ENCODE measurements at places on chromosomes 13 and 19.
A peak's percentile ranks its signal among the peaks of the same experiment; 100 is the strongest.

DNA sequence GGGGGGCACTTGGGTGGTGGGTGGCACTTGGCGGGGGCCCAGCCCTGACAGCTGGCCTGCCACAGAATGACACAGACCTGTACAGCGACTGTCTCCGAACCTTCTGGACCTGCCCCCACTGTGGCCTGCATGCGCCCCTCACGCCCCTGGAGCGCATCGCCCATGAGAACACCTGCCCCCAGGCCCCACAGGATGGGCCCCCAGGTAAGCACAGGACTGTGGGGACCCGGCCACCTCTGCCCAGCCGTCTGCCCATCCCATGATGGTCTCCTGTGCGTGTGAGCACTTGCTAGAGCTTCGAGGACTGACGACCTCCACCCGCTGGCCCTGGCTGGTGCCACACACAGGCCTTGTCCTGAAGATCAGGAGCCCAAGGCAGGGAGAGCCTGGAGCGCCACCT lies 32.0 kb downstream of the DHX34 start:
- no peak for DNase-seq

DNA sequence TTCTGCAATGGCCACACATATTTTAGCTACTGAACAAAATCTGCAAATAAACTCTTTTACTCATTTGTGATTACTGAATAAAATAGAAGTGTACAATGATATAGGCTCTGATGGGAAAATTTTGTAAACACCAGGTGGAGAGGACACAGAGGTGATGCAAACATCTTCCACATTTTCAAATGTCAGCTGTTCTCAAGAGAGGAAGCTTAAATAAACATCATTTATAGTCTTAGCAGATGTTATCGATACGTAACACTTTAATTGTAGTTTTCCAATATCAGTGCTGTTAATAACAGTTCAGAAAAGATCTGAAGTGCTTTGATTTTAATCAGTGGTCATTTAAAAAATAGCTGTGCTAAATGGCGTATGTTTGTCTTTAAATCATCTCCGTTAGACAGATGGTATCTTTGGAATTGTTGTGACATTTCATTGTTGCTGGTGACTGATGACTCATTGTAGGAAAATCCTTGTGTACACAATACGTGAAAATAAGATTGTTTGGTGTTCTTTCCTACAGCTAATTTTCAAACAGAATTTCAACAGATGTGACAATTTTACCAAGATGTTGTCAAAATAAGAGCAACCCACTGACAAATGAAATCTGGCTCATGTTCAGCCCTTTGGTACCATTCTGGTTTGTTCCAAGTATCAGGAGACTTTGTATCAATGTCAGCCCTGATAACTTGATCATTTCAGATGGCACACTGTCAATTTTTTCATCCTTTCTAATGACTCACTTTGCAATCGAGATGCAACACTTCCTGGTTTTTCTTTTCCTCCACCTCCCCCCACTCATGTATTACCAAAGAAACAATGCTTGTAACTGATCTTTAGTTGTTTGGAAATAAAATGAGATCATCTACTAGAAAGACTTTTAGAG lies 516.0 kb downstream of the DCT start:
- DNase-seq, result peak; percentile 25

DNA sequence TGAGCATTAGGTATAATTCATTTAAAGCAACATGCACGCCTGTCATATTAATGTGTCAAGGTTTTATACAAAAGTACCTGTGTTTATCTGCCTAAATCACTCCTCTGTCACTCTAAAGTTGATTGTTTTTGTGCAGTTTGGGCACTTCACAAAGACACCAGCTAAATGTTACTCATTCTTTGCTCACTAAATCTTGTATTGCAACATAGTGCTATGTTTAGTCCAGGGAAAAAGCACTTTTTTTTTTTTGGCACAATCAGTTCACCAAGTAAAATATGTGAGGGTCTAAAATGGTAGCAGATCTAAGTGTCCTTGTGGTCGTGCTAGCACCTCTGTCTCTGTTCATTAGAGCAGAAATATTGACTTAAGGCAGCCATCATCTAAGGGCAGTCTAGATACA lies 2526.7 kb upstream of the PCDH20 start:
- DNase-seq, result no peak

- no peak for DNase-seq
Measured at GRCh38 chr19:47037766-47038165, 10.7 kb downstream of the TMEM160 start.

DNA sequence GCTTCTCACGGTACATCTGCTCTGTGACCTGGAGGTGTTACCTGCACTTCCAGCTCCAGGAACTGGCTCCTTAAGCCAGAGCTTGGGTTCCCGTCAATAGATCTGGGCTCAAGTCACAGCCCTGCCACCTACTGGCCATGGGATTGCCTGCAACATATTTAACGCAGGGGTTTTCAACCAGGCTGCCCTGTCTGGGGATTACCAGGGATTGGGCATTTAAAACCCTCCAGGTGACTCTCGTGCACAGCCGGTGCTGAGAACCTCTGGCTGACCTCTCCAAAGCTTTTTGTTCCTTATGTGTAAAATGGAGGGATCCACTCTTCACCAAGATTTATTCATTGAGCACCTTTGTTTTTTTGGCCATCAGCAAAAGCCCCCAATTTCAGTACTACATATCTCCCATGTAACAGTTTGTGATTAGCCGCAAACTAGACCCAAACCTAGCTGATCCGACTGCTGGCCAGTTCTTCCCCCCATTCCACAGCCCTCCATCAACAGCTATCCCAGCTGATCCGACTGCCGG lies 76.6 kb upstream of the STK24 start:
- peak; percentile 58 for DNase-seq

DNA sequence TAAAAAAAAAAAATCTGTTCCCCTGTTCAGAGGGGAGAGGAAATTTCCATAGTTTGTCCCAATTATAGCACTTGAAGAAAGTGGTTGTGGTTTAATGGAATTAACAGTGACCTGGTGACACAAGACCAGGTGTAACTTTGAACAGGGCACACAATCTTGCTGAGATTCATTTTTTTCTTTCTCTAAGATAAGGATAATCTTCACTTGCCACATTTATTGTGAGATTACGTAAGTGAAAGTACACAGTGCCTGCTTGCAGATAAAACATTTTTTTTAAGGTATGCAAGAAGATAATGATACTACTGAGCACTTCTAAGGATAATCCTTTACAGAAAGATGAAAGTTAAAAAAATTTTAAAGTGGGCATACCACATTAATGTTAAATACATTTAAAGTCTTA lies 448.1 kb downstream of the DIAPH3 start:
- no peak for DNase-seq

DNA sequence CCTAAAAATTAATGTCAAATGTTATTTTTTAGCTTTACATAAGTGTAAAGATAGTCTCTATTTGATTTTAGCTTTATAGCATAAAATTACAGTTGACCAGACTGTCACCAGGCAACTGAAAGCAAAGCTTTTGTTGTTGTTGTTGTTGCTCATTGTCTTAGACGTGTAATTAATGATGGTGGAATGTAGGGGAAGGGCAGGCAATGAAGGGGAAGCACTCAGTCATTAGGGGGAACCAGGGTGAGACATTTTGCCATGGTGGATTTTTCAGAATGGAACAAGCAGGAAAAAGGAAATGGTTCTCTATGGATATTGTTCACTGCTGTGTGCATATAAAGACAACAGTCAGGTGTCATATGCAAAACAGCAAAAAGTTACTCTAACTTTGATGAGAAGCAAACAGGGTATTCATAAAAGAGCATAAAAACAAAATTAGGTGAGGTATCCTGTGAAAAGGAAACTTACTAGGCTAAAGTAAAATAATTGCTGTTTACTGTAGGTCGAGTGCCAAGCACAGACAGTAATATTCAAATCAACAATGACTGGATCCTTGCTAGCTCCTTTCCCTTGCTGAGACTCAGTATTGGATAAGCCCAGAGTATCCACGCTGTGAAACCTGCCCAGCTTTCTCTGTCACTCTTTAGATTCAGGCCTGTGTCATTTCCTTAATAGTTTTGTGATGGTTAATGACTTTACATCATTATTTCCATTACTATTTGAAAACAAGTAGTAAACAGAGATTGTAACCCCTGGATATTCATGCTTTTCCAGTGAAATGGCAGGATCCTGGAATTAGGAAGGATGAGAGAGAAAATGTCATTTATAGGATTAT lies 110.5 kb downstream of the LRCH1 start:
- DNase-seq, result no peak

GRCh38 chr13:113152984-113153809 lies 5.3 kb upstream of the PROZ start:
- DNase-seq, result peak; percentile 35

DNA sequence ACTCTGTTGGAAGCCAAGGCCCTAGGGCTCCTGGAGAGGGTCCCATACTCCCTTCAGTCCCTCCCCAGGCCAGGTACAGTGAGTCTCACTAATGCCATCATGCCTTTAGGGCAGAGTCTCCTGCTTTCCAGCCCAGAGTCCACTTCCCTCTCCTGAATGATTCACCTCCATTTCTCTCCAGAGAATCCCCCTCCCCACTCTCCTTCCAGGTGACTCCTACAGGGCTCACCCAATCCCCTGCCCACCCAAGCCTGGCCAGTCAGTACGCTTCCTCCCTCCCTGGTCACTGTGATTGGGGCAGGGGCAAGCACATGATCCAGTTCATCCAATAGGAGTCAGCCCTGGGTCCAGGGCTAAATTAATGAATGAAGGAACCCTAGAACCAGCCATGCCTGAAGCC lies 35.0 kb upstream of the PNMA8B start:
- no peak for DNase-seq

- no peak for DNase-seq
Measured at GRCh38 chr19:16449330-16449961, 22.3 kb downstream of the EPS15L1 start.

- DNase-seq, result no peak
Measured at GRCh38 chr19:39352381-39353255, 10.4 kb downstream of the SAMD4B start.

DNA sequence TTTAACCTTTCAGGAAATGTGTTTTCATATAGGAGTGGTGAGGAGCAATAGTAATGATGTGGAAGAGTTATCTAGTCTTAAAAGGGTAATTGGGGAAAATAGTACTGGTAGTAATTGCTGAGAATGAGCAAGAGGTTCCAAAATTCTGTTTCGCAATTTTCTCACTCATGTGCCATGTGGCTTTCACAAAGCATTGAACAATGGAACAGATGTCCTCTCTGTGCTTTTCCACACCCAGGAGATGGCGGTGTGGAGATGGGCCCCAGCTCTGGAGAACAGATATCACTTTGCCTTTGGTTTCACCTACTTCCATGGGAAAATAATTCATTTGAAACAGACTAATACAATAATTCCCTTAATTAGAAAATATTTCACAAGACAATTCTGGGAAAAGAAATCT lies 170.0 kb upstream of the SLC10A2 start:
- DNase-seq, result no peak

GRCh38 chr19:6616011-6616410 lies 25.1 kb upstream of the CD70 start:
- no peak for DNase-seq

DNA sequence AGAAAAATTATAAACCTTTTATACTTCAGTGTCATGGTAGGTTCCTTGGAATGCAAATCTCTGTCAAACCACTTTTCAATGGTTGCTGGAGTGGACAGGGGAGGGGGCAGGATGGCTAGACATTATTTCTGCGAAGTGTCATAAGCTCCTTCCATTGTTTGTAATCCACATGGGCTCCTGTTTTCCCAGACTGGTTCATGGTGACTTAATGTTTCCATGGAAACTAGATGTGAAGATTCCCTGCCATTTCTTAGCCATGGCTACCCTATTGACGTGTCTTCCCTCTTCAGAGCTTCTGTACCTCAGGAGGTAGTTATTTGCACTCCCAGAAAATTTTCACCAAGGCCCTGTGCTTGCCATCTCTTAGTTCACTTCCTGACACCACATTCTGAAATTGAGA lies 95.3 kb downstream of the UFM1 start:
- DNase-seq, result no peak

GRCh38 chr19:13040948-13041292 lies 45.6 kb downstream of the NFIX start:
- no peak for DNase-seq

DNA sequence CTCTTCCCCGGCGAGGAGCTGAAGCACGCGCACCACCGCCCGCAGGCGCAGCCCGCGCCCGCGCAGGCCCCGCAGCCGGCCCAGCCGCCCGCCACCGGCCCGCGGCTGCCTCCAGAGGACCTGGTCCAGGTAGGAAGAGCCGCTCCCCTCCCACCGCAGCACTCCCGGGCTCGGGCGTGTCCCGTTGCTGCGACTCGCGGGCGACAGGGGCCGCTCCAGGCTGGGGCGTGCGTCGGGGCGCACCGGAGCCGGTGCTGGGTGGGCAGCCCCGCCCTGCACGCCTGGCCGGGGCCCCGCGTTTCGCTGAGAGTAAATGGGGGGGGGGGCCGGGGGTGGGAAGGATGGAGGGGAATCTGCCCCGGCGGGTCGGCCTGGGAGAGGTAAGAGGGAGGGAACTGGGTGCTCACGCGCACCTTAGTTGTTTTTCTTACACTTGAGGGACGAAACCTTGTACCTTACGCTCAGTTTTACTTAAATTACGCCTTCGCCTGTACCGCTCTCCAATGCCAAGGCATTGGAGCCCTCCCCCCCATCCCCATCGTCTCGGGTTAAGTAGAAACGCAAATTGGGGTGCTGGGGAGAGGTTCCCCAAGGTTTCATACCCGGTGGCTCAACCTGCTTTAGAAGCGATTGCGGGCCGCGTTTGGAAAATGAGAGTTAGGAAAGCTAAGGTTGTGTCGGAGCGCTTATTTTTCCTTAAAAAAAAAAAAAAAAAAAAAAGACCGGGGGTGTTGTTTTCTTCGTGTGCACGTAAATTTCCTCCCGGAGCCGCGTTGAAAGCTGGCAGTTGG lies 850 bp downstream of the KLF5 start:
- DNase-seq, result no peak

DNA sequence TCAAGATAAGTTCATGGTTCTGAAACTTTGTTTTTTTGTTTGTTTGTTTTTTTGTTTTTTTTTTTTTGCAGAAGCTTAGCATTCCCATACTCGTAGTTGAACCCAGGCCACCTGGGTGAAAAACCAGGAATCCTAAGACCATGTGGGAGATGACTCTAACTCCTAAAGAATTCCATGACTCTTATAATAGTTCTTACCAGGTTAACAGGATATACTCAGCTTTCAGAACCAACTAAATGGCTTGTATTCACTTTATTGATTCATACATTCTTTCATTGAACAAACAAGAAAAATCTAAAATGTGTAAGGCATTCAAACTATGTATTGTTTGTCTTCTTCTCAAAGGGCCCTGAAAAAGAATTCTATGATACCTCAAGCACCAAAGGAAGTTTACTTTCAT lies 40.5 kb upstream of the KLF5 start:
- no peak for DNase-seq

DNA sequence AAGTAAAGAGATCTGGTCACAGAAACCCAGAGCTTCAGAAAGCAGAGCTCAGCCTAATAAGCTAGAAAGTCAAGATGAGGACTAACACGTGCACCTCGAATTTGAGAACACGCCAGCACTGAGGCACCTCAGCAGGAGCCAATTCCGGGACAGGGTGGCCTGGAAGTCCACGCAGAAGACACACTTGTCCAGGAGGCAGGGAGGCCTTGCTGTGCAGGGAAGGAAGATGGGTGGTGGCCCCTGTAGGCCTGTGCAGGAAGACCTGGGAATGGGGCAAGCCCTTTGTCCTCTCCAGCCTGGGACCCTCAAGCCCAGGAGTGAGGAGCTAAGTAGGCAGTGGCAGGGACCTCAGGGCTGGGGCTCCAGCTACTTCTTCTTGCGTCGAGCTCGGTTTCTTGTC lies 16.3 kb upstream of the VSTM2B start:
- DNase-seq, result no peak

- no peak for DNase-seq
Measured at GRCh38 chr13:112428704-112429103, 52.5 kb downstream of the SPACA7 start.

Data from NCI-H1105 (cell line).